Right ventricle myocardium inferior (tissue), 1 donor: ENCODE measurements at places on chromosomes 1 and 21. TPM values are rescaled to one million over a fixed set of nuclear protein-coding genes. Genes with fewer than 3 reads are reported as not detected.

OPRD1 gene
- not detected for total RNA-seq

RNF187 gene
- 85.4 TPM for total RNA-seq

FAM131C gene
- 5.9 TPM for total RNA-seq

DCDC2B gene
- not detected for total RNA-seq

KRTAP22-1 gene
- total RNA-seq, result not detected

BNIPL gene
- 0.30 TPM for total RNA-seq

ETS2 gene
- 51.5 TPM for total RNA-seq

CHD5 gene
- total RNA-seq, result 0.05 TPM

NUAK2 gene
- total RNA-seq, result 1.1 TPM

C1orf53 gene
- 4.9 TPM for total RNA-seq

DNALI1 gene
- 6.1 TPM for total RNA-seq

MEX3A gene
- 0.24 TPM for total RNA-seq

CYP4X1 gene
- 1.5 TPM for total RNA-seq

HJV gene
- total RNA-seq, result 71.0 TPM

NBPF4 gene
- not detected for total RNA-seq

KPRP gene
- not detected for total RNA-seq

SERPINC1 gene
- 0.46 TPM for total RNA-seq

LCE2C gene
- total RNA-seq, result not detected

KRTAP13-1 gene
- total RNA-seq, result not detected

CFHR2 gene
- not detected for total RNA-seq

SELP gene
- 7.1 TPM for total RNA-seq

KCNA3 gene
- 0.38 TPM for total RNA-seq
